ENCODE measurements at places on chromosomes 1 and 21.

GRCh38 chr1:60904099-60904851 lies 178.1 kb upstream of the NFIA start:
- DNase-seq: no peak

GRCh38 chr1:107689733-107690132 lies 275.2 kb downstream of the VAV3 start:
- DNase-seq: no peak

GRCh38 chr1:114510274-114511031 lies 550 bp downstream of the TRIM33 start:
- DNase-seq: no peak

DNA sequence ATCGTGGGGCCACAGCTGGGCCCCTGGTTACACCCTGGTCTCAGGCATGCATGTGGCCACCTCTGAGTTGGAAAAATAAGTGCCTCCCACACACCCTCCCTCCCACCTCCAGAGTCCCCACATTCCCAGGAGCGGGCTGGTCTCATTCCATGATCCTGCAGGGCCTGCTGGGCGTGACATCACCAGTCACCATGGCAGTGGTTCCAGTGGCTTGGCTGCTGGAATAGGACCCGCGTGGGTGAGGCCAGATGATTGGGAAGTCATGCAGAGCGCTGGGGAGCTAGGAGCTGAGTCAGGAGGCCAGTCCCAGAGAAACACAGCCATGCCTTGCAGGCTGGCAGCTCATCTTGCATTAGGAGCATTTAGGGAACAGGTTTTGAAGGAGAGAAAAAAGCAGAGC lies 125.4 kb upstream of the TMEM51 start:
- no peak for DNase-seq

DNA sequence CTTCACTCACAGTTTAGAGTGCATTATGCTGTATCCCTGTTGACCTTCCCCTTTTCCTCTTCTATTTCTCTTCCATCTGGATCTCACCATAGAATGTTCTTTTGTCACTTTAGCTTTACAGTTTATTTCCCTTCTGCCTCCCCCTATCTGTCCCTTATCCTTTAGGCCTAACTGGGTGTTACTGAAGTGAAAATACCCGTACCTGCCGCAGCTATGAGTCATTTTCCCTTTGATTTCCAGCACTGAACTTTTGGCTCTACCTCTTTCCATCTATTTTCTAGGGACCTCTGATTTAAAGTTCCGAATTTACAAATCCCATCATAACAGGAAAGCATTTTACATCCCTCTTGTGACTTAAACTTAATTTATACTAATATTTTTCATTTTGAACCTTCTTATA lies 19.7 kb downstream of the ITSN1 start:
- DNase-seq: no peak

GRCh38 chr1:78032996-78033796 lies 12.6 kb upstream of the GIPC2 start:
- DNase-seq: no peak

DNA sequence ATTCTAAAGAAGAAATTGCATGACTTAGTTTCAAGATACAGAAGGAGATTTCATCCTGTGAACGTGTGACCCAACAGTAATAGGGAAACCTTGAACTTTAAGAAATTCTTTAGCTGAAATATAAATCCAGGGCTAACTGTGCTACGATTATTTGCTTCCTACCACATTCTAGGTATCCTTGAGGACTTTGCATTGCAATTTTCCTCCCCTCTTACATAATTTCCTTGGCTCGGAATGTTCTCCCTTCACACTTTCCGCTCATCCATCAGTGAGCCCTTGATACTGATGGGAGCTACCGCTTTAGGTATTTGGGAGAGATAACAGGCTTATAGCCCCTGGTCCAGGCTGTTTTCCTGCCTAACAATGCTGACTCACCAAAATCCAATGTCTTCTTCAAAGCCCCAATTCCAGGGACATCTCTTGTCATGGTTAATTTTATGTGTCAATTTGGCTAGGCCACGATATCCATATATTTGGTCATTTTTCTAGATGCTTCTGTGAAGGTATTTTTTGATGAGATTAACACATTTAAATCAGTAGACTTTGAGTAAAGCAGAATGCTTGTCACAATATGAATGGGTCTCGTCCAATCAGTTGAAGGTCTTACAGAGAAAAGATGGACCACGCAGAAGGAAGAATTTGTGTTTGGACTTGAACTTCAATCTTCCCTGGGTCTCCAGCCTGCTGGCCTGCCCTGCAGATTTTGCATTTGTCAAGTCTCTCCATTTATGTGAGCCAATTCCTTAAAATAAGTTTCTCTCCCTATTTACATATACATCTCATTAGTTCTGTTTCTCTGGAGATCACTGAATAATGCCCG lies 121.2 kb downstream of the PTPN14 start:
- no peak for DNase-seq

DNA sequence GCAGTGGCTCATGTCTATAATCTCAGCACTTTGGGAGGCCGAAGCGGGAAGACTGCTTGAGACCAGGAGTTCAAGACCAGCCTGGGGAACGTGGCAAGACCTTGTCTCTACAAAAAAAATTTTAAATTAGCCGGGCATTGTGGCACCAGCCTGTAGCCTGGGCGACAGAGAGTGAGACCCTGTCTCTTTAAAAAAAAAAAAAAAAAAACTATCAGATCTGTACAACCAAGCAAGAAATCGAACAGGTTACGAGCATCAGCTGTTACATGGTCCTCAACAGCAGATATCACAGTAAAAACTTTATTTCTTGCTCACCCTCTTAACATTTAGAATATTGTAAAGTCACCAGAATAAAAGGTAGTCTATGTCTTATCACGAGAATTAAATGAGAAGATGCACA lies 1.5 kb downstream of the NUP133 start:
- no peak for DNase-seq

DNA sequence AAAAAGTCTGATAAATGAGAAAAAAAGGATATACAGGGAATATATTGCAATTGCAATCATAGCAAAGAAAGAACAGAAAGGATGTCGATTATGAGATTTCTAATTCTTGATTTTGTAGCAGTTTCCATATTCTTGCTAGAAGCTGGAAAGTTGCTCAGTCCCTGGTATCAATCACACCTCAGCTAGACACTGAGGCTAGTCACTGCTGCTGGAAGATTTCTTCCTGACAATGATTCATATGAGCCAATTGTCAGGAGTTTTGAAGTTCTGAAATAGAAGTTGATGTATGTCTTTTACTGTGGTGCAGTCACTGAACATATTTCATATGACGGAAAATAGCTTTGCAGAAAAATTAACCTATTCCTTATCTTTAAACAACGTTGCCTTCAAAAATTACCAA lies 208.4 kb upstream of the C1orf105 start:
- no peak for DNase-seq

DNA sequence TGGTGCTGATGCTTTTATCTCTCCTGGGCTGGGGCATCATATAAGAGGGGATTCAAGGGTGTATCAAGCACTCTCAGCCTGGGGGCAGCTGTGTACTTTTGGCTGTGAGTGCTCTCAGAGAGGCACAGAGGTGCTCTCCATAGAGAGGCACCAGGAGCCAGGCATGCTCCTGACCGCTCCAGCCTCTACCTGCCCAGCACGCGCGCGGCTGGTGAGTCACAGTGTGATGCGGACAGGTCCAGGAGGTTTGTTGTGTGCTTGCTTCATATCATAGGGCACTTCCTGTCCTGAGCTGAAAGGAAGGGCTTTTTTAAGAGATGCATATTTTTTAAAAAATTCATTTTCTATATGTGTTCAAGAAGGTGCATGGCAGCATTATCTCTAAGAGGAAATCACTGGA lies 93.6 kb upstream of the BCAR3 start:
- no peak for DNase-seq

GRCh38 chr1:172359491-172359999 lies 60.9 kb upstream of the C1orf105 start:
- DNase-seq: no peak

- DNase-seq: no peak
Measured at GRCh38 chr1:206422525-206422924, 47.8 kb upstream of the IKBKE start.

DNA sequence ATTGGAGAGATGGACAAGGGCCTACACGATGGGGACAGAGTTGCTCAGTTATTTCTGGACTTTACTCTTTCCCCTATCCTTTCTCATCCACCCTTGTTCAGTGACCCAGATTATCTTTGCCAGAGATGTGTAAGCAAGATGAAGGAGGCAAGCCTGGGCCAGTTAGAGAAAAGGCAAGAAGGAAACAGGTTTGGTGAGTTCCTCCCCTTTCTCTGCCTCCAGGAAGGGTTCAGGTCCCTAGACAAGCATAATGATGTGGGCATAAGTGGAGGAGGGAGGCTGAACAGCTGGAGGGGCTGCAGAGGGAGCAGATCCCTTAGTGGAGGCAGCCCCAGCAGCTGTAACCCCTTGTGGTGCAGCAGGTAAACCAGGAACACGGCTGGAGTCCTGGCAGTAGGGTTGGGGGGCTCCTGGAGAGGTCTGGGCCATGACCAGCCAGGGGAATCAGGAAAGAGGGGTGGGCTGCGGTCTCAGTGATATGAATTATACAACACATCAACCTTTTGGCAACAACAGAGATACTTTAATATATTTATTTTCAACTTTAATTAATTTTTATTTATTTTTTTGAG lies 9.2 kb upstream of the CDC42 start:
- DNase-seq: no peak

GRCh38 chr1:12049616-12050015 lies 13.5 kb upstream of the TNFRSF8 start:
- no peak for DNase-seq

DNA sequence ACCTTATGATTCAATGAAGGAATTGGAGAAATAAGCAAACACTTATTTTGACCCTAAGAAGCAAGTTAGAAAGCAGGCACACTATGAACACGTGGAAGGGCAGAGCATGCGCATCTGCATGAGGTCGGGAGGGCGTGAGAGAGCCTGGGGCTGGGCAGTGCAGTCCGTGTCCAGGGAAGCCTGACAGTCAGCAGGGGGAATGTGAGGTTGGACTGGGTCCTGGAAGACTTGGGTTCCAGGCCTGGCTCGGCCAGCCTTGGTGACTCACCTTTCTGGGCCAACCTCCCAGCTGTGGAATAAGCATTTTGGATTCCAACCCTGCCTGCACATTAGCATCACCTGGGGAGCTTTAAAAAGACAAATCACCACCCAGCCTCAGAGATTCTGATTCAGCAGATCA lies 26.6 kb upstream of the LMX1A start:
- DNase-seq: no peak

- no peak for DNase-seq
Measured at GRCh38 chr1:61518670-61519400, 206.1 kb downstream of the TM2D1 start.

DNA sequence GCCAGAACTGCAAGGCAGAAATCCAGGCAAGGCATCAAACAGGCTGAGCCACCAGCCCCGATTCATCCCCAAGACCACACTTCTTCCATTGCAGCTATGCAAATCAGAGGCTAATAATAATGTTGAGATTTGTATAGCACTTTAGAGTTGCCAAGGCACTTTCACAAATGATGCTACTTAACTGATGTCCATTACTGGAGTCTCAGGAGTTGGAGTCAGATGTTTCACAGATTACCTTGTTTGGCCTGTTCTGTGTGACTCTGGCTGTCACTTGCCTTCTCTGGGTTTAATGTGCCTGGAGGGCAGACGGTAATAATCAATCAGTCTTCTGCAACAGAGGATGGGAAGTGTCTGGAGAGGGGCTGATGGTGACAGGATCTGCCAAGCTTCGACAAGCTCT lies 40.8 kb upstream of the MPZL1 start:
- DNase-seq: no peak

DNA sequence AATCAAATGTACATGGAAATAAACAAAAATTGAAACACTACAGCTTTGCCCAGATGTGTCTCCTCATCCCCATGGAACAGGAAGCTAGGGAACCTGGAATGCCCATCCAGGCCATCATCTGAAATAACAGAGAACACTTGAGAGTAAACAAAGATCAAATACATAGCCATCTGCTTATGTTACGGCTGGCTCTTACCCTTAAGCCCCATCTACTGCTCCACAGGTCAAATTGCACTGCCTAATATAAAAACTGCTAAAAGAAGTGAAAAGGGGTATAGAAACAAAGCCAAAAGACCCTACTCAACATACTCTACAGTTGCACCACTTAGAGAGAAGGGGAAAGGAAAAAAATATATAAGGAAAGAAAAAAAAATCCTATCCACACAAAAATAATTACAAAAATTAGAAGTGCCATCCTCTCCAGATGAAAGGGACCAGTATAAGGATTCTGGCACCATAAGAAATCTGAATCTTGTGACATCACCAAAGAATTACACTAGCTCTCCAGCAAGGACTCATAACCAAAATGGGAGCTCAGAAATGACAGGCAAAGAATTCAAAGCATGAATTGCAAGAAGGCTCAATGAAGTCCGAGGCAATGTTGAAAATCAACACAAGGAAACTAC lies 26.9 kb downstream of the OR6Y1 start:
- DNase-seq: no peak

DNA sequence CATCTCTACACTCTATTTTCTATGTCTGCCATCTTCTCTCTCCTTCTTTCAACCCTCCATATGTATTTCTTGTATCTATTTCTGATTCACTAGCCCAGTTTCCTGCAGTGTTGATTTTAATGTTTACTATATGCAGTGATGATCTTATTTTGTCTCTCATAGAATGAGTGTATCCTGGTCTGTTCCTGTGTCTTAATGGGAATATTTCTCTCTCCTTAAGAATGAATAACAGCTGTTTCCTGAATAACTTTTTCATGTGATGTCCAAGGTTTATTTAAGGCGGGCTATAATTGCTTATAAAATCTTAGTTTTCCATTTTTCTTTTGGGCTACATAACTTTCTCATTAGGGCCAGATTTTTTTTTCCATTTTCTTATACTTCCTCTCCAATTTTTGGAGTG lies 144.5 kb downstream of the C1orf21 start:
- no peak for DNase-seq

- no peak for DNase-seq
Measured at GRCh38 chr1:93798291-93798690, 80.7 kb downstream of the DNTTIP2 start.

DNA sequence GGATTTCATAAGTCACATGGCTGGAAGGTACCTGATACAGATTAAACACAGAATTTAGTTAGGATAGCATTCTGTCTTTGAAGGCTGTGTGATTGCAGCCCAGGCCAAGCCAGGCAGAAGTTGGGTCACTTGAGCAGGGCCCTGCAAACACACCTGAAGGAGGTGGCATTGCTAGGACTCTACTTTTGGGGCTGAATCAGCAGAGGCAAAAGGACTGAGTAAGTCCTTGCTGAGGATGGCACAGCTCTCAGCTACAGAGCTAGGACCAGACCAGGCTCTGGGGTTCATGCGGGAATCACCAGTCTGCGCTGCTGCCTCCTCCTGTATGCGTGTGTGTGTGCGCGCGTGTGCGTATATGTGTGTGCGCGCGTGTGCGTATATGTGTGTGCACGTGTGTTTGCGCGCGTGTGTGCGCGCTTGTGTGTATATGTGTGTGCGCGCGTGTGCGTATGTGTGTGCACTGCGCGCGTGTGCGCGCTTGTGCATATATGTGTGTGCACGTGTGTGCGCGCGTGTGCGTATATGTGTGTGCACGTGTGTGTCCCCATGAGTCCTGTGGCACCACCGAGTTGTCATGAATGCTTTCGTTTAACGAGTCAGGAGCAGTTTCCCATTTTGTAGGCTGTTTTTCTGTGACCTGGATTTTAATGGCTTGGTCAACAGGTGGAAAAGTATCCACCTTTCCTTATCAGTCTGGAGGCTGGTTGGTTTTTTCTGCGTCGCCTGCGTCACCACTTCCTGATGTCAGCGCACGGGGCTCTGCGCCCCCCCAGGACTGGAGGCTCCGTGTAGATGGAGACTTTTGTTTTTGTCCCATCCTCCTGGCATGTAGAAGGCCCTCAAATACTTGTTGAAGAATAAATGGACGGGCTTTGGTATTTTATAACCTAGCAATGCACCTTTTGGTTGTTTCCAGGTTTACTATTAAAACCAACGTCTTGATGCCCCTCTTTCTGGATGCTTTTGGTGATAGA lies 34.7 kb downstream of the ADARB1 start:
- no peak for DNase-seq

GRCh38 chr1:226403201-226404034 lies 4.5 kb downstream of the PARP1 start:
- no peak for DNase-seq

All from stimulated activated CD8-positive, alpha-beta memory T cell treated with anti-CD3 and anti-CD28 coated beads, Interleukin-15, amount 100 ng/mL, for 4 hours (primary cell).